ENCODE measurements at places on chromosomes 16 and 17. TPM values are rescaled to one million over a fixed set of nuclear protein-coding genes. Genes with fewer than 3 reads are reported as not detected.

AIPL1 gene
- total RNA-seq, result not detected

RTN4RL1 gene
- 0.20 TPM for total RNA-seq

HLF gene
- total RNA-seq, result 0.30 TPM

PRSS53 gene
- total RNA-seq, result 5.7 TPM

TUBB3 gene
- total RNA-seq, result 1.6 TPM

MAP2K4 gene
- 27.3 TPM for total RNA-seq

PRR15L gene
- total RNA-seq, result not detected

SREBF1 gene
- total RNA-seq, result 175 TPM

C17orf78 gene
- not detected for total RNA-seq

MYH2 gene
- total RNA-seq, result not detected

IGF2BP1 gene
- total RNA-seq, result not detected

SDK2 gene
- total RNA-seq, result 11.9 TPM

TMEM238L gene
- total RNA-seq, result not detected

PCTP gene
- total RNA-seq, result 6.5 TPM

ALG1 gene
- 24.5 TPM for total RNA-seq

SULT1A3 gene
- 37.5 TPM for total RNA-seq

CBFB gene
- 218 TPM for total RNA-seq

FMNL1 gene
- 391 TPM for total RNA-seq

CPNE7 gene
- total RNA-seq, result 5.7 TPM

MPP3 gene
- total RNA-seq, result not detected

KIFC3 gene
- total RNA-seq, result not detected

HSPB9 gene
- not detected for total RNA-seq

MYL11 gene
- not detected for total RNA-seq

ANKRD40CL gene
- not detected for total RNA-seq

SOX9 gene
- not detected for total RNA-seq

IL21R gene
- total RNA-seq, result 44.4 TPM

IL17C gene
- total RNA-seq, result not detected

KCNH6 gene
- not detected for total RNA-seq

BAIAP3 gene
- 0.83 TPM for total RNA-seq

ST6GALNAC2 gene
- not detected for total RNA-seq

SLC52A1 gene
- total RNA-seq, result 0.82 TPM

SOX8 gene
- total RNA-seq, result 0.27 TPM

DPEP2 gene
- 14.2 TPM for total RNA-seq

SOX15 gene
- total RNA-seq, result 0.71 TPM
